ENCODE measurements at places on chromosomes 1 and 21.

- peak; percentile 84 for DNase-seq
Observed at GRCh38 chr1:196723325-196724185, 51.1 kb upstream of the CFHR3 start.

- DNase-seq, result no peak
Observed at GRCh38 chr1:182173808-182174512, 112.4 kb upstream of the ZNF648 start.

DNA sequence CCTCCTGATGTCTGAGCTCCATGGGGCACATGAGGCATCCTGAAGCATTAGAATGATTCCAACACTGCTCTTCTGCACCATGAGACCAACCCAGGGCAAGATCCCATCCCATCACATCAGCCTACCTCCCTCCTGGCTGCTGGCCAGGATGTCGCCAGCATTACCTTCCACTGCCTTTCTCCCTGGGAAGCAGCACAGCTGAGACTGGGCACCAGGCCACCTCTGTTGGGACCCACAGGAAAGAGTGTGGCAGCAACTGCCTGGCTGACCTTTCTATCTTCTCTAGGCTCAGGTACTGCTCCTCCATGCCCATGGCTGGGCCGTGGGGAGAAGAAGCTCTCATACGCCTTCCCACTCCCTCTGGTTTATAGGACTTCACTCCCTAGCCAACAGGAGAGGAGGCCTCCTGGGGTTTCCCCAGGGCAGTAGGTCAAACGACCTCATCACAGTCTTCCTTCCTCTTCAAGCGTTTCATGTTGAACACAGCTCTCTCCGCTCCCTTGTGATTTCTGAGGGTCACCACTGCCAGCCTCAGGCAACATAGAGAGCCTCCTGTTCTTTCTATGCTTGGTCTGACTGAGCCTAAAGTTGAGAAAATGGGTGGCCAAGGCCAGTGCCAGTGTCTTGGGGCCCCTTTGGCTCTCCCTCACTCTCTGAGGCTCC lies 11.1 kb upstream of the RASSF5 start:
- no peak for DNase-seq

- peak; percentile 53 for DNase-seq
Observed at GRCh38 chr1:206482611-206483010, 12.3 kb downstream of the IKBKE start.

DNA sequence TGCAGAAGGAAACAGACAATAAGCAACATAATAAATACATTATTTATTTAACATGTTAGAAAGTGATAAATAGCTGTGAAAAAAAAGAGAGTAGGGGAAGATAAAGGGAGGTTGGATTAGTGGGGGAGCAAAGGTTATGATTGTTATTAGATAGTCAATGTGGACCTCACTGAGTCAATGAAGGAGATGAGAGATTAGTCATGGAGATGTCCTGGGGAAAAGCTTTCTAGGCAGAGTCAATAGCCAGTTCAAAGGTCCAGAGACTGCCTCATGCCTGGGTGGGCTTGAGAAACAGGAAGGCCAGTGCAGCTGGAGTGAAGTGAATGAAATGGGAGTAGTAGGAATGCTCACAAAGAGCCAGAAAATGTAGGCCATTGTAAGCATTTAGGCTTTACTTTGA lies 187.1 kb upstream of the CACYBP start:
- no peak for DNase-seq

DNA sequence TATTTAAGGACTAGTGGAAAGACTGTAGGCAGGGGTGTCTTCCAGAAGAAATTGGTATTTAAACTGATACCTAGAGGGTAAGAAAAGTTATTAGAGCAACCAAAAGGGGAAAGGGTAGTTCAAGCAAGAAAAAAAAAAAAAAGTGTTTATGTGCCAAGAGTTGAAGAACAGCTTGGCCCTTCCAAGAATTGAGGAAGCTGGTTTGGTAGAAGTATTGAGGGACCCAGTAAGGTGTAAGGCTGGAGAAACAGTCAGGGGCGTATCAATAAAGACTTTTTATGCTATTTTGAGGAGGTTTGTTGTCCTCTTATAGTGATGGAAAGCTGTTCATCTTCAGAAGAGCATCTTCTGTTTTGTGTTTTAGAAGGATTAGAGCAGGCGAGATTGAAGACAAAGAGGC lies 108.3 kb downstream of the PTPRC start:
- no peak for DNase-seq

- no peak for DNase-seq
Observed at GRCh38 chr1:220768126-220768601, 18.5 kb upstream of the MTARC1 start.

DNA sequence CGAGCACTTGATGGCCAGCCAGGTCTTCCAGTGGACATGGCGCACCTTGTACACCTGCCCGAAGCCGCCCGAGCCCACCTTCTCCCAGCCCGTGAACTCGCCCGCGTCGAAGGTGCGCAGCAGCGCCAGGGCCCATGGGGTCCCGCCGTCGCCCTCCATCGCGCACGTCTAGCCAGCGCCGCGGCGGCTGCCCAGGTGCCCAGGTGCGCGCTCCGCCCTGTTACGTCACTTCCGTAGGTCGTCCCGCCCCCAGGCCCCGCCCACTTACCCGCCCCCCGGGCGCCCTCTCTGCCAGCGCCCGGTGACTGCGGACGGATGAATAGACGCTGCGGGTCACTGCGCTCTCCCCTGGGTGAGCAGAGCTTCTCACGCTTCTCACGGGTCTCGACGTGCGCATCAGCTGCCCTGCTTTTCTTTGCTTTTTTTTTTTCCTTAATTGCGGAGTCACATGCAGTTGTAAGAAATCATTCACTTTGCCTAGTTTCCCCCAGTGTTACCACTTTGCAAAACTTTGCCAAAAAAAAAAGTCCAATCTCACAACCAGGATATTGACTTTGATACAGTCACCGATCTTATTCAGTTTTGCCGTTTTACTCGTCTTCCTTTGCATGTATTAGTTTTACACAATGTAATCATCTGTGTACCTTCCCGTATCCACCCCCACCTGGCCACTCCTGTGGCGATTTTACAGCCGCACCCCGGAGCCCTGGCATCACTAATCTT lies at the start of gene RIPK4:
TSS of gene RIPK4 (minus strand) at position 170 of the 723 bp plus-strand sequence. CDS start at position 159, 11 bp downstream.
- DNase-seq, result peak; percentile 73

GRCh38 chr1:237228421-237228820 lies 186.4 kb downstream of the RYR2 start:
- no peak for DNase-seq

- DNase-seq, result no peak
Observed at GRCh38 chr1:211735208-211736170, 60.1 kb upstream of the NEK2 start.

DNA sequence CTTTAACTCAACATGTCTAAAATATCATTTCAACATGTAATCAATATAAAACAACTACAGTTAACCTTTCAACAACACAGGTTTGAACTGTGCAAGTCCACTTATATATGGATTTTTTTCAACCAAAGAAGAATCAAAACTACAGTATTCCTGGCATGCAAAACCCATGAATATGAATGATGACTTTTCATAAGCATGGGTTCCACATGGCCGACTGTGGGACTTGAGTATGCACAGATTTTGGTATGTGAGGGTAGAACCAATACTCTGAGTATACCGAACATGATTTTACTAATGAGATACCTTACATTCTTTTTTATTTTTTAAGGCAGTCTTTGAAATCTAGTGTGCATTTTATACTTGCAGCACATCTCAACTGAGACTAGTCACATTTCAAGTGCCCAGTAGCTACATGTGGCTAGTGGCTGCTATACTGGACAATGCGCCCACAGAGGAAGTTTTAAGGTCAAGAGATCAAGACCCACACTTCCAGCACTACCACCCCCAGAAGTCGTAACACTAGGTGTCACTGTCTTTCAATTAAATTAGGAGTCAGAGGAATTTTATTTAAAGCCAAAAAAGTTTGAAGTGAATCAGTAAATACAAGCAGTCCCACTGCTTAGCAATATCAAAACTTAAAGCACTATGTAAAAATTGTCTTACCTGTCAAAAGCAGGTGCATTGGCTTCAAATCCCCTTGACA lies 40.0 kb downstream of the SYNJ1 start:
- no peak for DNase-seq
